ENCODE measurements at places on chromosomes 5 and 9.

- no peak for DNase-seq
- no peaks in the 10 kb centered on the region for H3K36me3 ChIP-seq
- no peak overlapping the region for H3K27ac ChIP-seq
- no peaks in the 10 kb centered on the region for H3K27me3 ChIP-seq
Measured at GRCh38 chr5:118533156-118533555, 455.2 kb downstream of the DTWD2 start.

- H3K27ac ChIP-seq: no peak overlapping the region
- H3K36me3 ChIP-seq: no peaks in the 10 kb centered on the region
- no peaks in the 10 kb centered on the region for H3K4me1 ChIP-seq
- no peak overlapping the region for H3K4me3 ChIP-seq
- H3K27me3 ChIP-seq: no peaks in the 10 kb centered on the region
- no peak for DNase-seq
Measured at GRCh38 chr5:57529864-57530263, 47.3 kb upstream of the ACTBL2 start.

- DNase-seq: no peak
- H3K4me3 ChIP-seq: peak overlapping the region; percentile 17
- H3K27ac ChIP-seq: no peak overlapping the region
Measured at GRCh38 chr9:89850631-89851325, 246.0 kb downstream of the GADD45G start.

DNA sequence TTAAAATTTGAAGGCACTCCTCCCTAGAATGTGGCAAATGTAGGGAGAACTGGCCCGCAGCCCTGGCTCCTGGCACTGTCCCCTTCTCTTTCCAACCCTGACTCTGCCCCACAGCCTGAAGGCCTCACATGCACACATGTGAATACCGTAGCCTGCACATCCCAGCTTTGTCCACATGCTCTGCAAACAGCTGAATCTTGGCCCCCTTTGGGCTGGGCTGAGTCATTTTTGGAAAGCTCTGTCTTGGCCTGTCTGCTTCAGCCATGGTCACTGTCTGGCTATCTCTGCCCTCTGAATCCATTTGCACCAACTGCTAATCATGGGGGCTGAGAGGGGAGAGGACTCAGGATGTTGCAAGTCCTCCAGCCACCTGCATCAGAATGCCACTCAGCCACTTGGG, 22.1 kb upstream of the GALNT10 start:
- no peaks in the 10 kb centered on the region for H3K36me3 ChIP-seq
- no peaks in the 10 kb centered on the region for H3K27me3 ChIP-seq
- DNase-seq: no peak
- peaks cover 6% of the 10 kb centered on the region for H3K4me1 ChIP-seq

GRCh38 chr9:124880501-124880900, 18.6 kb downstream of the ARPC5L start:
- no peak overlapping the region for H3K4me3 ChIP-seq
- no peaks in the 10 kb centered on the region for H3K27me3 ChIP-seq
- no peaks in the 10 kb centered on the region for H3K4me1 ChIP-seq
- DNase-seq: no peak
- H3K27ac ChIP-seq: no peak overlapping the region

GRCh38 chr9:87883274-87883673, 597 bp downstream of the SPATA31E1 start:
- DNase-seq: no peak
- H3K4me3 ChIP-seq: no peak overlapping the region
- H3K27ac ChIP-seq: no peak overlapping the region
- no peaks in the 10 kb centered on the region for H3K36me3 ChIP-seq
- H3K27me3 ChIP-seq: no peaks in the 10 kb centered on the region
- H3K4me1 ChIP-seq: no peaks in the 10 kb centered on the region

GRCh38 chr9:89988458-89988857, 383.6 kb downstream of the GADD45G start:
- no peaks in the 10 kb centered on the region for H3K27me3 ChIP-seq
- H3K4me1 ChIP-seq: peaks cover 5% of the 10 kb centered on the region
- no peaks in the 10 kb centered on the region for H3K36me3 ChIP-seq

GRCh38 chr9:126395439-126396212, 69.0 kb downstream of the MVB12B start:
- DNase-seq: no peak
- H3K4me1 ChIP-seq: no peaks in the 10 kb centered on the region
- peaks cover 19% of the 10 kb centered on the region for H3K36me3 ChIP-seq
- H3K27me3 ChIP-seq: no peaks in the 10 kb centered on the region

DNA sequence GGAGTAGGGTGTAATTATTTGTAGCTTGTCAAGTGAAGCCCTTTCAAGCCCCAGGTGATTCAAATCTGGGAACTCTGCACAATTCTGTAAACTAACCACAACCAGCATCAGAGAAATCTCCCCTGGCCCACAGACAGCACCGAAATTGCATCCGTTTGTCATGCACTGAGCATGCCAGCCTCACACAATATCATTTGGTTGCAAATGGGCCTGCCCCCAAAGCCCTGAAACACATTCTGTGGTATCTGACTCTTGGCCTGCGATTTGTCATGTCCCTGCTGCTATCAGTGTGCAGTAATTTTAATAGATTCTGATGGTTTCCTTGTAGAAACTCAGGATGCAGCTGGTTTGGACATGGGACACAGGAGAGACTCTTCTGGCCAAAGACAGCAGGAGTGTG, 35.3 kb downstream of the SNX24 start:
- no peak overlapping the region for H3K27ac ChIP-seq
- H3K27me3 ChIP-seq: no peaks in the 10 kb centered on the region
- H3K4me3 ChIP-seq: no peak overlapping the region
- DNase-seq: no peak
- peaks cover 9% of the 10 kb centered on the region for H3K4me1 ChIP-seq

DNA sequence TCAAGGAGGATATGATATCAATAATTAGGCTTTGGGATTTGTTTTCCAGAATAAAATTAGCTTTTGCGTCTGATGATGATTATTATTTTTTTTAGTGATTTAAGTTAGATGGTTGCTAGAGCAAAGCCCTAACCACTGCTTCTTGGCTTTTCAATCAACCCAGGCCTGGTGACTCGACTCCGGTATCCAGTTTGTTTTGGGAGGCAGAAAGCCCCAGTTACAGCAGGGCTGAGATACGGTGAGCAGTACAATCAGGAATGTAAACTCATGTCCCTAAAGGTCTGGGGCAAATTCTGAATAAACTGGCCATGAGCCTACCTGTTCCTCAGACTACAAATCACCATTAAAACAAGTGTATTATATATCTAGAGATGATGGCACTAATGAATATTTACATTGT, 24.4 kb upstream of the CYFIP2 start:
- H3K36me3 ChIP-seq: no peaks in the 10 kb centered on the region
- peaks cover 6% of the 10 kb centered on the region for H3K4me1 ChIP-seq
- H3K27me3 ChIP-seq: no peaks in the 10 kb centered on the region
- H3K4me3 ChIP-seq: no peak overlapping the region
- DNase-seq: no peak
- H3K27ac ChIP-seq: no peak overlapping the region

DNA sequence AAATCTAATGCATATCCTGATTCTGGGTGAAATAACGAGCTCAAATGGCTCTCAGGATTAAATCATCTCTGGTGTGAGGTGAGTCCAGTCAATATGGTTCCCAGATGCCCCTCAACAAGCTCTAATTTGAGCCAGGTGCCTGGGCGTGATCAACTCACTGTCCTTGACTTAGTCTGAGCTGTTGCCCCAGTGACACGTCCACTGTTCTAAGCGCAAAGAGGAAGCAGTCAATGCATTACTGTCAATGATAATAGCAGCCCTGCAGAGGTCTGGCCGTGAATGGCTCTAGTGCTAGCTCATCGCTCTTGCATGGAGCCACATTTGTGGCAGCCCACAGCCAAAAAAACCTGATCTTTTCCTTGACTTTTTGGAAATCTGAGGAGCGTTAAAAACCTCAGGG, 128.6 kb upstream of the EFNA5 start:
- H3K27me3 ChIP-seq: no peaks in the 10 kb centered on the region
- no peaks in the 10 kb centered on the region for H3K36me3 ChIP-seq
- no peak for DNase-seq
- H3K27ac ChIP-seq: no peak overlapping the region
- H3K4me3 ChIP-seq: peak overlapping the region; percentile 1

Data from neuronal stem cell (in vitro differentiated cells).